Myocyte (in vitro differentiated cells): ENCODE measurements at places on chromosomes 1 and 21.

- peak; percentile 73 for DNase-seq
These were observed 23.8 kb upstream of the KCNA10 start for GRCh38 chr1:110542725-110543124.

- no peak for DNase-seq
These were observed 53.3 kb downstream of the SYF2 start for GRCh38 chr1:25178917-25179561.

- DNase-seq, result no peak
These were observed 262.2 kb upstream of the POU3F1 start for GRCh38 chr1:38308780-38309179.

DNA sequence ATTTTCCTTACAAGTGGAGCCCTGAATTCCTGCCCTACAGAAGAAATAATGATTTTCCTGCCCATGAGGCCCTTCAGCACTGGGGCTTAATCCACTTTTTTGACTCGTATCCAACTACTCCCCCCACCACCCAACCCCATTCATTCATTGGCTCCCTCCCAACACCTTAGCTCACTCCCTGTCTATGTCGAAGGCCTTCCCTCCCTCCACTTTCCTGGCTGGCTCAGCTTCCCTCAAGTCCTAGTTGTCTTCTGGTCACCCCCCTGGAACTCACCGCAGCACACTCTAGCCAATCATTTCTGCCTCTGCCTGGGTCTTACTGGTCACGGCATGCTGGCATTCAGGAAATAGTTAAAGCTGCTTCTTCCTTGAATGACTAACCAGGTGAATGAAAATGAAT is 118.9 kb downstream of the PGBD5 start:
- no peak for DNase-seq

DNA sequence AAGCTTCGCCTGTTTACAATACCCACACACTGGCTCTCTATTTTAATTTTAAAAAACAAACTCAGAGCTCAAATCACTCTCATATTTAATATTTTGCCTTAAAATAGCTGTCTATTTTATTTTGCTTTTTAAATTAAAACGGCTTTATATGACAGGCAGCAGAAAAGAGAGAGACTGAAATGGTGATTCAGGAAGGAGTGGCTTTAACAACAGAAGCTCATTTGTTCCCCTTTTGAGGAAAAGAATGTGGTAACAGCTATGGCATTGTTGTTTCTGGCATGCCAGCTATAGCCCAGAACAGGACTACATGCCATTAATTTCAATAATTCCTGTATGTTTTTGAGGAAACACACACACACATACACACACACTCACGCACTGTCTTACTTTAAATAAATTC is 234.2 kb upstream of the PTBP2 start:
- peak; percentile 17 for DNase-seq

DNA sequence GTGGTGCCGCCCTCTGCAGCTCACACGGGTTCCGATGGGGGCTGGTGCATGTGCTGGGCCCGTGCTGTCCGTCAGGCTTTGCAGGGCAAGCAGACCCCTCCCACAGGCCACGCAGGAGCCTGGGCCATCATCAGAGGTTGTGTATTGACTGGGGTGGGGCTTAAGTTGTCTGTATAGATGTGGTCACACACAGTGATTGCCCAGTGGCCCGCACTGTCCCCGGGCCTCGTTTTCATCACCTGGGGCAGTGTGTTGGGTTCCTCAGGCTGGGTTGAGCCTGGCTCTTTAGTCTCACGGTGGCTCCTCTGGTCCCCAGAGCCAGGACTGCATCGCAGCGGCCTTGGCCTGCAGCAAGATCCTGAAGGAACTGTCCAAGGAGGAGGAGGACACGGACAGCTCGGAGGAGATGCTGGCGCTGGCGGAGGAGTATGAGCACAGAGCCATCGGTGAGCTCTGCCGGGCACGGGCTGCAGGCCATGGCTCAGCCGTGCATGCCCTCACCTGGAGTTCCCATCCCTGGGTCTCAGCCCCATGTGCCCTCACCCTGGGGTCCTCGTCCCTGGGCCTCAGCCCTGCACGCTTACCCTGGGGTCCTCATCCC is 44.1 kb downstream of the TRPM2 start:
- no peak for DNase-seq

DNA sequence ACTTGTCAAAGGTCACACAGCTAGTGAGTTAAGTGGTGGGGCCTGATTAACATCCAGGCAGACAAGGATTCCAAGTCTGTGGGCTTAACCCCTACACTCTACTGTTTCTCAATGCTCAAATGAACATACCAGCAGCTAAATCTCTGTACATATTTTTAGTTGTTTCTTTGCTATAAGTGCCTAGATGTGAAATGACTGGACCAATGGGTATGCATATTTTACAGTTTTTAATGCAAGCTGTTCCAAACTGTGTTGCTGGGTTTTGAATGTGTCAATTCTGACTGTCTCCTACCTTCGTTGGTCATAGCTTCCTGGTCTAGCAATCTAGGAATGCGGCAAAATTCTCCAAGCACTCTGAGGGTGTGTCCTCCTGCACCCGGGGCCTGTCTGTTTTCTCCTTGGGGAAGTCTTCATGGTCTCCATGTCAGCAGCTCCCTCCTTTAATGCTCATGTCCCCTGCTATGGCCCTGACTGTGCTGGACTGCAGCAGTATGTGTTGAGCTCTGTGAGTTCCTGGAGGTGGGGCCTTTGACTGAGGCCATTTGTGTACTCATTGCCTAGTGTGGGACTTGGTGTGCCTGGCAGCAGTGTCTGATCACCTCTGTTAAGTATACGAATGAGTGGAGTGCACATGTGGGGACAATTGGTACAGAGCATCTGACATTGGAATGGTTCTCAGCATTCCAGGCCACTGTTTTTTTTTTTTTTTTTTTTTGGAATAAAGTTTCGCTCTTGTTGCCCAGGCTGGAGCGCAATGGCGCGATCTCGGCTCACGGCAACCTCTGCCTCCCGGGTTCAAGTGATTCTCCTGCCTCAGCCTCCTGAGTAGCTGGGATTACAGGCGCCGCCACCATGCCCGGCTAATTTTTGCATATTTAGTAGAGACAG is 72.9 kb upstream of the SLC2A1 start:
- DNase-seq, result no peak

- DNase-seq, result no peak
These were observed 387.9 kb downstream of the NUF2 start for GRCh38 chr1:163709636-163710035.

GRCh38 chr1:228471762-228472398 is 15.3 kb upstream of the RNF187 start:
- DNase-seq, result peak; percentile 26

DNA sequence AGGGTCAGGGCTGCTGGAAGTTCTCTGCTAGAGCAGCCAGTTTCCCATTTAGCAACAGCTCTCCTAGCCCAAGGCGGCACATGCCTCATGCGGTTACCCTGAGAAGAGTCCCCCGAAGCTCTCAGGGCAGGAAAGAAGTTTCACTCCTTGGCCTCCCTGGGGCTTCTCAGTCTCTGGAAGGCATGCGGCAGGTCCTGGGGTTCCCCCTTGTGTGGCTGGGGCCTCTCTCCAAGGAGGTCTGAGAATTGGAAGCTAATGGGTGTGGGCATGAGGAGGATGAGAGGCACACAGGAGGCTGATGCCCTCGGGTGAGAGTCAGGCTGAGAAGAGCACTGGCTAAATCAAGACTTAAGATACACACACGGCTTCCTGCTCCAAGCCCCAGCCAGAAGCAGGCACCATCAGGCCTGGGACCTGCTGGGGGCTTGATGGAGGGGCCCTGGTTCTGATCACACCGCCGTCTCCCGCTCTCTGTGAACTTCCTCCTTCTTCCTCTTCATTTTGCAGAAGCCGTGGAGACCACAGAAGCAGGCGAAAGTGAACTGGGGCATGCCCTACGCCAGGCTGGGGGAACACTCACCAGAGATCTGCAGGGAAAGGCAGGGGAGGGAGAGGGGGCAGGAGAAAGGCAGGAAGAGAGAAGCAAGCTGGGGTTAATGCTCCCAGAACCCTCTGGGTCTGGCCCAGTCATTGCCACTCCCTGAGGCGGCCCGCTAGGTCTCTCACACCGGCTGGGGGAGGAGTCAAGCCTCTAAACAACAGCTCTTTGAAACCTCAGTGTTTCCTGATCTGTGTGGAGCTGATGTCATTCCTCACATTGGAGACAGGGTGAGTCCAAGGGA is 15.1 kb downstream of the BLACAT1 start:
- peak; percentile 68 for DNase-seq

GRCh38 chr1:7991504-7992440 is 30.3 kb downstream of the PARK7 start:
- DNase-seq, result no peak

GRCh38 chr1:74971982-74972381 is 162.2 kb upstream of the LHX8 start:
- DNase-seq, result no peak
